Activated T-cell treated with anti-CD3 and anti-CD28 coated beads, Interleukin-2, amount 50 U/mL, for 1 hour (primary cell): ENCODE measurements at places on chromosomes 7 and 10.

GRCh38 chr10:132300582-132300981 lies 7.2 kb downstream of the STK32C start:
- DNase-seq, result peak; percentile 9

GRCh38 chr7:84684836-84685480 lies 490.4 kb upstream of the SEMA3A start:
- no peak for DNase-seq

GRCh38 chr7:156854654-156855053 lies 38.3 kb downstream of the LMBR1 start:
- DNase-seq, result no peak

GRCh38 chr10:133608855-133609254 lies 17.7 kb downstream of the FRG2B start:
- DNase-seq, result no peak

DNA sequence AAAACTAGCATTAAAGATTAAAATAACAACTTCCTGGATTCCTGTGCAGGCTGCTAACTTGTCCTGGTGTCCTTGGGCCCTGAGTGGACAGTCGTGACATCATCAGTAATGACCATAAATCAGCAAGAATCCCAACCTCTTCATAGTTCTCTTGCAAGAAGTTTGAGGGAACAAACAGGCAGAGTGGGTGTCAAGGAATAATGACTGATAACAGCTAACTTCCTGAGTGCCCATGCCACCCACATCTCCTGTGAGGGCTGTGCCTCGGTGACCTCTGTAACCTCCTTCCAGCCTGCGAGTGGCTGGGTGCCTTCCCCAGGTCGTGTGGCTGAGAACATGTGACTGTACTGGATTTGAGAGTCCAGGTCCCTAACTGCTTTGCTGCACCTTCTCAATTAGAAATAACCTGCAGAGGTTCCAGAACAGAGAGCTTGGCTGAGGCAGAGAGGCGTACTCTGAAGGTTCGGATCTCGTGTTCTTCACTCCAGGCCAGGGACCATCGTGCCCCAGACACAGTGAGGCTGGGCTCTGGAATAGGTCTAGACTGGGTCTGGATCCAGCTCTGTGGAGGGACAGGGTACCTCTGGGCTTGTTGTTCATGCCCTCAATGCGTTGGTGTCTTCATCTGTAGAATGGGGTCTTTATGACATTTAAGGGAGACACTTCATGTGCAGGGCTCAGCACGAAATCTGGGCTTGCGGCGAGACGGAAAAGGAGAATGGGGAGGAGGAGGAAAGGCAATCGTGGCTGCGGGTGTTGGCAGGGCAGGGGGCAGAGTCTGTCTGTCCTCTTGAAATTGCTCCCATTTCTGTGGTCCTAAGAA lies 313.1 kb upstream of the ZNF32 start:
- no peak for DNase-seq

DNA sequence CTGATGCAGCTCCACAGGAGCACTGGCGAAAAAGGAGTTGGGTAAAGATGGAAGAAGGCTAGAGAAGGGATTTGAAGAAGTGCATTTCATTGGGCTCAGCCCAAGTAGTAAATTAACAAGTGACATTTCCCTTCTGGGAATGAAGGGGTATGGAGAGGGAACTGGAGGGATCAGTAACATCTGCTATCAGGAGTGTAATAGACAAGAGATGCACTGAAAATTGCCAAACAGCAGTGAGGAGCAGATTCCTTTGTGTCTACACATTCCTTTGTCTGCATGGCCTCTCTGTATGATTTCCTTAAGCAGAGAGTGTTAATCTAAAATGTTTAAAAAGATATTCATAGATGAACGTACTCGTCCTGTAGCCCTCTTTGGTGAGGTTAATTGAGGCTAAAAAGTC lies 148.2 kb upstream of the FERD3L start:
- no peak for DNase-seq

DNA sequence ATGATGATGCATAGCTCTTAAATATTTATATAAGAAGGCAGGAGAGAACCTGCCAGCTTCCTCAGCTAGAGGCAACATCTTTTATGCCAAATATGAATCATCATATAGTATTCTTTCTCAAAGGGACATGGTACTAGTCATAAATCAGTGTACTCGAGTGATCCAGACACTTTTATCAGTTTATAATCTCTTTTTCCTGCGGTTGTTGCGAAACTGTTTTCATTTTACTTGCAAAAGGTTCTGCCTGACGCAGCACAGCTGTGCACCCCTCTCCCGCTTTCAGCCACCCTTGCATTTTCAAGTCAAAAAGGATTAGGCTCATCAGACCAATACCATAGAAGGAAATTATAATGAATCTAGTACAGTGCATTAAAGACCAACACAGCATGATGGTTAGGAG lies 332.3 kb upstream of the PRKCQ start:
- DNase-seq, result no peak

GRCh38 chr7:155560982-155561686 lies 14.8 kb upstream of the CNPY1 start:
- DNase-seq, result no peak

- no peak for DNase-seq
These were observed 3.6 kb downstream of the INA start for GRCh38 chr10:103280506-103280905.

DNA sequence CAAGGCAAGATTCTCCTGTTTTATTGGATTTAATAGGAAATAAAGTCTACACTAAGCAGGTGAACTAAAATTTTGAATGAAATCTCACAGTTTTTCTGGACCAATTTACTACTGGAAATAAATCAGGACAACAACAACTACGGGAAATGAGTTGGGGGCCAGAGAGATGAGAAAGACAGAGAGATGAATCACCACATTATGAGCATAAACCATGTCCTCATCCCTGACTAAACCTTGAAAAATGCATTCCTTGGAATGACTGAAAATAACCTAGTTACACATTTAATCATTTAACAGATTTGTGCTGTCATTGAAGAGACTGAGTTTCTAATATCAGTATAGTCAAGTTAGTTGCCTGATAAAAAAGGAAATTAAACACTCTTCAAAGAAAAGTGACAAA lies 608.4 kb upstream of the KCND2 start:
- DNase-seq, result no peak

GRCh38 chr10:7406712-7407333 lies 4.0 kb downstream of the SFMBT2 start:
- no peak for DNase-seq

DNA sequence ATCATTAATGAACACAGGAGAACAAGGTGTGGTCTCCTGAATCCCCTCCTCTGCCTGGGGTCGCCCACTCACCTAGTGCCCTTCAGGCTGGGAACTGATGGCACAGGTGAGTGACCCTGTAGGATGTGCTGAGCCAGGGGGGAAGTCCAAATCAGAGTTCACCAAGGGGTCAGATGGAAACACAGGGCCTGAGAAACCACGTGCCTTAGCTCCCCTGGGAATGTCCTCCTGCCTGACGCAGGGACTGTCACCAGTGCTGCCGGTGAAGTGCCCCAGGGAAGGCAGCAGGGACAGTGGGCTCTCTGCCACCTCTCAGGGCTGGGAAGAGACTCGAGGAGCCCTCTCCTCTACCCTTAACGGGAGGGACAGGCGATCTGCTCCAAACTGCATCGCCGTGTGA lies 5.8 kb upstream of the PYROXD2 start:
- no peak for DNase-seq

- DNase-seq, result peak; percentile 67
These were observed 1.2 kb downstream of the CCM2 start for GRCh38 chr7:45001138-45001694.

- DNase-seq, result no peak
These were observed 250.9 kb downstream of the PTEN start for GRCh38 chr10:88114368-88114767.

GRCh38 chr7:12137283-12137682 lies 73.8 kb upstream of the TMEM106B start:
- no peak for DNase-seq

GRCh38 chr7:134339475-134339874 lies 22.7 kb upstream of the SLC35B4 start:
- DNase-seq, result no peak

- no peak for DNase-seq
These were observed 141.7 kb upstream of the SEMA3A start for GRCh38 chr7:84336303-84336702.

DNA sequence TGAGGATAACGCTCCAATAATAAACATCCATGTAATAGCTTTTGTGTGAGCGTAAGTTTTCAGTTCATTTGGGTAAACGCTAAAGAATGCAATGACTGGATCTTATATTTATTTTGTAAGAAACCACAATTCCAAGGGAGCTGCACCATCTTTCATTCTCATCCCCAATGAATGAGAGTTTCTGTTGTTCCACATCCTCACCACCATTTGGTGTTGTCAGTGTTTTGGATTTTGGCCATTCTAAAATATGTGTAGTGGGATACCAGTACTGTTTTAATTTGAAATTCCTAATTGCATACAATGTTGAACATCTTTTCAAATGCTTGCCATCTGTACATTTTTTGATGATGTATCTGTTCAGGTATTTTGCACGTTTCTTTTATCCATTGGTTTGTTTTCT lies 50.9 kb upstream of the SEMA3D start:
- no peak for DNase-seq

- no peak for DNase-seq
These were observed 222.0 kb upstream of the C7orf33 start for GRCh38 chr7:148368562-148368961.

GRCh38 chr7:16562456-16563220 lies 36.0 kb downstream of the LRRC72 start:
- no peak for DNase-seq

GRCh38 chr10:7184660-7185366 lies 226.0 kb downstream of the SFMBT2 start:
- no peak for DNase-seq

DNA sequence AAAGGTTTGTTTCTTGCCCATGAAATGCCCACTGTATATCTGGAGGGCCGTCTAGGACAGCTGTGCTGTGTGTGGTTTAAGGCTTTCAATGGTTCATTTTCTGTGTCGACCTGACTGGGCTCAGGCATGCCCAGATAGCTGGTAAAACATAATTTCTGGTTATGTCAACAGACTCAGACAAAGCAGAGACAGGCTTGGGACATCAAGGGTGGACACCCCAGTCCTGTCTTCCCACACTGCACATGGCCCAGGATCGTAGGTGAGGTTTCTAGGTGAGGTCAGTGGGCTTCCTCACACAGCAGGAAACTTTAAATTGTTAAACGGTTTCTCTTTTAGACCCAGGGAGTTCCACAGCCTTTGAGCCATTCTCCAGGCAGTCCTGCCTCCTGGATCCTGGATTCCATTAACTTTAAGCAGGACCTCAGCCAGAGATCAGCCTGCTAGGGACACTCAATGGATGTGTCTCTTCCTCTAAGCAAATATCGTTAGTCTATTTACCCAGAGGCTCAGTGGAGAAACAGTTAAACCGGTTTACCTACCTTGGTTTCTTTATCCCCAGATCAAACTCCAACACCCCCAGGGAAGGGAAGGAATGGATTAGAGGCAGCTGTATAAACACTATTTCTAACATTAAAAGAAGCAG lies 66.4 kb downstream of the ST8SIA6 start:
- DNase-seq, result no peak

DNA sequence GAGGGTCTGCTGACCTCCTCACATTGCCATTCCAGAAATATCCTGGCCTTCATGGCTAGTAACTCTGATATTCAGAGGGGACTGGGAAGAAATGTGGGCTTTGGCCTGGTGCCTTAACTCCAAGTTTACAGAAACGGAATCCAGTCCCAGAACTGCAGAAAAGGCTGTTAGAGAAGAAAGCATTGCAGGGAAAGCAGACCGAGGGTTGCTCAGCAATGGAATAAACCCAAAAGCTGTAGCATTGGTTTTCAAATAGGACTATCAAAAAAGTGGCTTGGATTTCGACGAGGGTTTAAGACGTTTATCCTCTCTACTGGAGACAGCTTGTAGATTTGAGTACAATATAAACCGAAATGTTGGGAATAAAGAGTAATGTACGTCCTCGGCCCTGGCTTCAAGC lies 425.8 kb upstream of the FOXK1 start:
- no peak for DNase-seq

DNA sequence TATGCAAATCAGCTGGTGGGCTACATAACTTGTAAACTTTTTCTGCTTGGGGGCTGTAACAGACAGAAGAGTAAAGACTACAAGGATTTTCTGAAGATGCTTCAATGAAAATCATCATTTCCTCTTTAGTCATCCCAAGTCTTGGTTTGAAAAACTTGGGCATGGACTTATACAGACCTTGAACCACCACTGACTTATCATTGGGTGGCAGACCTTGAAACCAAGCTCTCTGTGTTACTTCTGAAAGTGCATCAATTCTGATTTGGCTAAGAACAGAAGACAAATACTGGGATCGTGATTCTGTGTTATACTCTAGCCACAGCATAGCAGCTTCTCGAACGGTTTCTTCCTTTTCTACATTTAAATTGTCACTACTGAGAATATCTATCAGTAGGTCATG lies 21.3 kb downstream of the KBTBD2 start:
- DNase-seq, result no peak

DNA sequence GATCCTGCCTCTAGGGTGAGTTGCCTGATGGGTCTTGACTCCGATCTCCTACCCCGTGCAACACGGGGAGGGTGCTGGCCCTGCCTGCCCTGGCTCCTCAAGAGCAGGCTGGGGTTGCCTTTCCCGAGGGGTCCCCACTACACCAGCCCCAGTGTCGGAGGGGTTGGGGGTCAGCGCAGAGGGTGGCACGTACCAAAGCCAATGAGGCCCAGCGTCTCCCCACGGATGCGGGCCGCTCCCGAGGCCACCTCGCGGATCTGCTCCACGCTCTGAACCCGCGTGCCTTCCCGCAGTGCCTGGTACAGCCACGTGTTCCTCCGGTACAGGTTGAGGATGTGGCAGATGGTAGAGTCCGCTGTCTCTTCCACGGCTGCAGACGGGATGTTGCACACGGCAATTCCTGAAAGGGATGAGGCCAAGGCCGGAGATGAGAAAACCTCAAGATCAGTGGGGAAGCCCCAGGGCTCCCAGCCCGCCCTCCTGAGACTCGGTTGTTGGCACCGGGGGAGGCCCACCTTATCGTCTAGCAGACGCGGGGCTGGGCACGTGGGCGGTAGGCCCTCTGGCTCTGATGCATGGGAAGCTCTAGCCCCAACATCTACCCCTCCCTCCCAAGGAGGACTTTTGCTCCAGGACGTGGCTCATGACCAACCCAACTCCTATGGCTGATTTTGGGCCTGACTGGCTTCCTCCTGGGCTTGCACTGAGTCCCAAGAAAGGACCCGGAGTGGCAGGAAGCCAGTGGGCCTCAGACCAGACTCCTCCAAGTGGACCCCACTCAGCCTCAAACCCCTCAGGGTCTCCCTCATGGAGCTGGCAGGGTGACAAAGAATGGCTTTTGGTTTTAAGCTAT lies 56.1 kb downstream of the ZRANB1 start:
- DNase-seq, result peak; percentile 12

DNA sequence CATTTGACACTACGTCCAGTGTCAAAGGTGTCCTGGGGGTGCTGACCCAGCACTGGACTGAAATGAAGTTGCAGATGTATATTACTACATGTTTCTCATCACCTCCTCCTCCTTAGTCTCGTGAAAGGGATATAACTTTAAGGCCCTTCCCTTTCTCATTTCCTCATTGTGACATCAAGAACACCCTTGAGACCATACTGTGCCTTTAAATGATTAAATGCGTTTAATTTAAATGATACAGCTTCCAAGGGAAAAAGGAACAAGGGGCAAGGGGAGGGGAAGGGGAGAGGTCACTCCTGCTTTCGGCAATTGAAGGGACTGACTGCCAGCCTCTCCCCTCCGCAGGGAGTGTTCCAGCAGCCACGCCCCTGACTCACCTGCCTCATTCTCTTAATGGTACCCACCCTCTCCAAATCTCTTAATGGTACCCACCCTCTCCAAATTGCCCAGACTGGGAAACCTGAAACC lies 80.5 kb upstream of the KMT2E start:
- no peak for DNase-seq

- no peak for DNase-seq
These were observed 19.1 kb upstream of the OGDHL start for GRCh38 chr10:49781247-49781646.
